Right lobe of liver (tissue), 6 donors: ENCODE measurements at places on chromosomes 11 and 22.

DNA sequence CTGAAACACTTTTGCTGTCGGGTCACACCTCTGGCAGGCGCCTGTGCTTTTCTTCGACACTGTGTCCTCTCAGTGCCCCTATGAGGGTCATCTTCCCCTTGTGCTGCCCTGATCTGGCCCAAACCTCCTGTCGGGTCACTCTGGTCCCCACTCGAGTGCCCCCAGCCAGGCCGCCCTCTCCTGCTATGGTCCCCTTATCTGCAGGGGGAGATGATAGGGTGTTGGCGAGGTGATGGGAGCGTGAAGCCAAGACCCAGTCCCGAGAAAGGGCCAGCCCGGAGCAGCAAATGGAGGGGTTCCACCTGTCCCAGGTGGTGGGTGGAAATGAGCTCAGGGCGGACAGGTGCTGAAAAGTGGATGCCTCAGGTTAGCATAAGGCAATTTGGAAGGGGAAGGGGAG is 9.7 kb downstream of the NADSYN1 start:
- H3K36me3 ChIP-seq: peaks cover 19% of the 10 kb centered on the region
- no peaks in the 10 kb centered on the region for H3K27me3 ChIP-seq
- no peak overlapping the region for H3K27ac ChIP-seq
- no peak overlapping the region for H3K4me3 ChIP-seq

DNA sequence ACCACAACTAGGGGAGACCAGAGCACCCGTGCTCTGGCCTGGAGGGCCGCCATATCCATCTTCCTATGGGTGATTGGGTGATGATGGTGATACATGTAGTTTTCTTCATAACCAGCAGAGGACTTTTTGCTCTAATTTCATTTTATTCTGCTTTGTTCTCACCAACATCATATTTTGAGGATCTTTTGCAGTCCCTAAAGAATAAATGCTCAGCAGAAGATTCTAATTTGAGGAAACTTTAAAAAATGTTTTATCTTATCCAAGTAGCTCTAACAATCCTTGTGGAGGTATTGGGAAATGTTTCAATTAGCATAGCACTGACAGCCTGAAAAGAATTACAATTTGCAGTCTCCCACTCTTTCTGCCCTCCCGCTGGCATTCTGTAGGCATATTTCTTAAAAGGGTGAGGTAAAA is 544.0 kb downstream of the NTM start:
- no peak overlapping the region for H3K4me3 ChIP-seq
- H3K27me3 ChIP-seq: no peaks in the 10 kb centered on the region
- no peaks in the 10 kb centered on the region for H3K36me3 ChIP-seq
- H3K27ac ChIP-seq: no peak overlapping the region
- H3K4me1 ChIP-seq: peaks cover 5% of the 10 kb centered on the region
- DNase-seq: no peak

GRCh38 chr22:22691055-22691454 is 46.6 kb downstream of the GGTLC2 start:
- no peaks in the 10 kb centered on the region for H3K27me3 ChIP-seq
- H3K4me3 ChIP-seq: no peak overlapping the region
- peaks cover 11% of the 10 kb centered on the region for H3K4me1 ChIP-seq
- DNase-seq: no peak

DNA sequence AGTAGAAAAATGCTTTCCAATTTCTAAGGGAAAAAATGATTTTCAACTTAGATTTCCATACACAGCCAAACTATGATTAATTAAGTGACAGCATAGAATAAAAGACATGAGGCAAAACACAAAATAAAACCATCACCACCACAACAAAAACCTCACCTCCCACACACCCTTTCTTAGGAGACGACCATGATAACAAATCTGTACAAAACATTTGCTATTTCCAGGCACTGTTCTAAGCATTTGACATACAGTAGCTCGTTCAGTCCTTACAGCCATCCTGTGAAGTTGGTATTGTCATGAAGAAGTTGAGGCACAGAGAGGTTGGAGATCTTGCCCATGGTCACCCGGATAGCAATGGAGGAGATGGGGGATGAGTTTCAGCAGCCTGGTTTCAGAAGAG is 8.7 kb downstream of the SPI1 start:
- H3K36me3 ChIP-seq: no peaks in the 10 kb centered on the region
- no peak overlapping the region for H3K27ac ChIP-seq
- H3K27me3 ChIP-seq: no peaks in the 10 kb centered on the region
- no peak for DNase-seq

DNA sequence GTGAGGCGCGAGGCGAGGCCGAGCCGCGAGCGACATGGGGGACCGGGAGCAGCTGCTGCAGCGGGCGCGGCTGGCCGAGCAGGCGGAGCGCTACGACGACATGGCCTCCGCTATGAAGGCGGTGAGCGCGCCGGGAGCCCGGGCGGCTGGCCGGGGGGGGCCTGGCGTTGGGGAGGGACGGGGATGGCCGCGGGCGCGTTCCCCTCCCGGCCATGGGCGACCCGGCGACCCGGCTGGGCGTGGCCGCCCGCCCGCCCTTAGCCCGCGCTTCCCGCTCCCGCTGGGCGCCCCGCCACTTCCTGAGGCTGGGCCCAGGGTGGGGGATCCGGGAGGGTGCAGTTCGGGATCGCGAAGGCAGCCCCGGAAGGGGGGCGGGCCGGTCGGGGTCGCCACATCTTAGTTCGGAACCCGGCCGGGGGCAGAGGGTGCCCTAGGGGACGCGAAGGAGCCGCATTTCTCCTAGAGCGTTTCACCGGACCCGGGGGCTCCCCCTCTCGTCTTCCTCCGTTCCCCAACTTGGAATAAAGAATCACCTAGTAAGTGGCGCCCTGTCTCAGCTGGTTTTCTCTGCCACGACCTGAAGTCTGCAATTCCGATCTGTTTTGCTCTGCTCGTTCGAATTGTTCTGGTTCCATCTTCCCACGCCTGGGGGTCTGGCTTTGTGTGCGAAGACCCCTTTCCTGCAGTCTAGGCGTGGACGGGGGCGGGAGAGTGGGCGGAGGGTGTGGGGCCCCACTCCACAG is 536 bp downstream of the YWHAH start:
- H3K27ac ChIP-seq: peak overlapping the region; percentile 96
- H3K4me1 ChIP-seq: no peaks in the 10 kb centered on the region
- peak overlapping the region; percentile 78 for H3K4me3 ChIP-seq
- DNase-seq: no peak
- peaks cover 3% of the 10 kb centered on the region for H3K36me3 ChIP-seq

GRCh38 chr22:19482297-19482696 is 2.6 kb downstream of the CDC45 start:
- H3K27me3 ChIP-seq: no peaks in the 10 kb centered on the region
- H3K27ac ChIP-seq: no peak overlapping the region
- no peak overlapping the region for H3K4me3 ChIP-seq
- no peaks in the 10 kb centered on the region for H3K36me3 ChIP-seq

DNA sequence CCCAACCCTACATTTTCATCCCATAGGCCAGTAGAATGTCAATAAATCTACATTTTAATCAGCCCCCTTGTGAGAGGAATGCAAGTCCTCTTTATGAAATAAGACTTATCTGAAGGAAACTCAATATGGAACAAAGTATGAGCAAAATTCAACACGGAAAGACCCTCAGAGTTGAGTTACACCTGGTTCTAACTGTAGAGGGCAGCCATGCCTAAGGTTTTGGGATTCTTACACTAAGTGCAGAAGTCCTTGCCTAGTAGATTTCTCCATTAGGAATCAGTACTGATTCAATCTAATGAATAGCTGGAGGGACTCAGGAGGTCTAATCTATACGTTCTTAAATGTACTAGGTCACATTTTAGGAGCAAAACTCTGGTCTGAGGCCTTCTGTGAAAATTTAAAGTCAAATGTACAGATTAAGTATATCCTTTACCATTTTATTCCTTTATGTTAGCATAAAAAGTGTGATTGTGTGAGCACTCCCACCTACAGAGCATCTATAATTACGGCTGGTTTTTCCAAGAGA is 904.5 kb downstream of the DLG2 start:
- DNase-seq: no peak
- H3K27ac ChIP-seq: no peak overlapping the region
- H3K36me3 ChIP-seq: no peaks in the 10 kb centered on the region
- H3K4me1 ChIP-seq: peaks cover 5% of the 10 kb centered on the region
- H3K4me3 ChIP-seq: no peak overlapping the region

- H3K4me1 ChIP-seq: peaks cover 23% of the 10 kb centered on the region
- no peaks in the 10 kb centered on the region for H3K27me3 ChIP-seq
- H3K4me3 ChIP-seq: no peak overlapping the region
- no peak for DNase-seq
- H3K36me3 ChIP-seq: no peaks in the 10 kb centered on the region
Observed at GRCh38 chr11:27388869-27389268, 25.9 kb upstream of the CCDC34 start.

DNA sequence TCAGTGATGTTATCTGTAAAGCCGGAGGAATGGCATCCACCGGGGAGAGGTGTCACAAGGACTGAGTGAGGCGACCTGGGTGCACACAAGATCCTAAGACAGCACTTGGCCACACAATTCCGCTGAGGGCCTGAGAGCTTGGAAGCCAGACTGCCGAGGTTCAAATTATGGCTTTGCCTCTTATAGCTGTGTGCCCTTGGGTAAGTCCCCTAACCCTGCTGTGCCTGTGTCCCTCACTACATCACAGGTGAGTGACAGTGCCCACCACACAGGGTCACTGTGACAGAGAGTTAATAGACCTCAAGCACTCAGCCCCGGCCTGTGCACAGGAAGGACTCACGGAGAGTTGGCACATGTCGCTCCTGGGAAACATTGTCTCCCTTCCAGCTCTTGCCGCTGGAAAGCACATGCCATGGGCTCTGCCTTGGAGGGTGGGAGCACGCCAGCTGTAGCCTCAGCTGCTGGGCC is 592 bp downstream of the RHOD start:
- DNase-seq: no peak
- no peaks in the 10 kb centered on the region for H3K27me3 ChIP-seq
- H3K4me1 ChIP-seq: peaks cover 66% of the 10 kb centered on the region
- H3K27ac ChIP-seq: peak overlapping the region; percentile 83

GRCh38 chr22:41575533-41575932 is 14.1 kb downstream of the PMM1 start:
- H3K27ac ChIP-seq: no peak overlapping the region
- no peaks in the 10 kb centered on the region for H3K27me3 ChIP-seq
- no peaks in the 10 kb centered on the region for H3K36me3 ChIP-seq

- no peak for DNase-seq
- no peak overlapping the region for H3K4me3 ChIP-seq
- H3K27ac ChIP-seq: no peak overlapping the region
- H3K4me1 ChIP-seq: peaks cover 3% of the 10 kb centered on the region
- no peaks in the 10 kb centered on the region for H3K36me3 ChIP-seq
Observed at GRCh38 chr11:63502252-63502820, 3.5 kb upstream of the LGALS12 start.

- no peaks in the 10 kb centered on the region for H3K36me3 ChIP-seq
- H3K4me3 ChIP-seq: no peak overlapping the region
- no peak for DNase-seq
- no peaks in the 10 kb centered on the region for H3K27me3 ChIP-seq
Observed at GRCh38 chr11:82680252-82680651, 53.4 kb downstream of the FAM181B start.

DNA sequence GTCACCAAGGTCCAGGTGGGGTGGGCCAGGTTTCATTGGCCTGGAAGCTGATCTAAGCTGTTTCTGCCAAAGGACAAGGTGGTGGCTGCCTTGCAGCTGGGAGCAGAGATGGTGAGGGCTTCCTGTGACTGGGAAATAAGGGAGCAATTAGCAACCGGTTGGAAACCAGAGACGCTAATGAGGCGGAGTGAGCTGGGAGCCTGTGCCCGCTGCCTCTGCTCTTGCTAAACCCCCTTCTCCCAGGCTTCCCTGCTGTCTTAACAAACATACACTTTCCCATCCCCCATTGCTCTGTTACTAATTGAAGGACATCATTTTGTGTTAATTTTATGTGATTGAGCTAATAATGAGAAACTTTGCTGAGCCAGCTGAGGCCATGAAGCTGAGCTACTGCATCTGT is 121.8 kb downstream of the INSC start:
- no peaks in the 10 kb centered on the region for H3K27me3 ChIP-seq
- DNase-seq: no peak
- H3K36me3 ChIP-seq: no peaks in the 10 kb centered on the region
- no peak overlapping the region for H3K27ac ChIP-seq
- H3K4me1 ChIP-seq: no peaks in the 10 kb centered on the region

GRCh38 chr22:32542677-32543357 is 68.2 kb downstream of the FBXO7 start:
- DNase-seq: no peak
- H3K36me3 ChIP-seq: no peaks in the 10 kb centered on the region
- H3K27me3 ChIP-seq: no peaks in the 10 kb centered on the region
- no peak overlapping the region for H3K27ac ChIP-seq
- H3K4me3 ChIP-seq: no peak overlapping the region

- no peak overlapping the region for H3K27ac ChIP-seq
- H3K4me3 ChIP-seq: no peak overlapping the region
- no peaks in the 10 kb centered on the region for H3K27me3 ChIP-seq
Observed at GRCh38 chr11:91047882-91048281, 825.0 kb upstream of the CHORDC1 start.

- DNase-seq: peak; percentile 66
- H3K27ac ChIP-seq: no peak overlapping the region
- no peak overlapping the region for H3K4me3 ChIP-seq
- H3K36me3 ChIP-seq: peaks cover 57% of the 10 kb centered on the region
- no peaks in the 10 kb centered on the region for H3K27me3 ChIP-seq
Observed at GRCh38 chr22:29330753-29331152, 15.3 kb upstream of the RASL10A start.

- DNase-seq: no peak
- H3K36me3 ChIP-seq: no peaks in the 10 kb centered on the region
- no peaks in the 10 kb centered on the region for H3K4me1 ChIP-seq
- no peaks in the 10 kb centered on the region for H3K27me3 ChIP-seq
Observed at GRCh38 chr11:13119941-13120520, 110.9 kb downstream of the RASSF10 start.

DNA sequence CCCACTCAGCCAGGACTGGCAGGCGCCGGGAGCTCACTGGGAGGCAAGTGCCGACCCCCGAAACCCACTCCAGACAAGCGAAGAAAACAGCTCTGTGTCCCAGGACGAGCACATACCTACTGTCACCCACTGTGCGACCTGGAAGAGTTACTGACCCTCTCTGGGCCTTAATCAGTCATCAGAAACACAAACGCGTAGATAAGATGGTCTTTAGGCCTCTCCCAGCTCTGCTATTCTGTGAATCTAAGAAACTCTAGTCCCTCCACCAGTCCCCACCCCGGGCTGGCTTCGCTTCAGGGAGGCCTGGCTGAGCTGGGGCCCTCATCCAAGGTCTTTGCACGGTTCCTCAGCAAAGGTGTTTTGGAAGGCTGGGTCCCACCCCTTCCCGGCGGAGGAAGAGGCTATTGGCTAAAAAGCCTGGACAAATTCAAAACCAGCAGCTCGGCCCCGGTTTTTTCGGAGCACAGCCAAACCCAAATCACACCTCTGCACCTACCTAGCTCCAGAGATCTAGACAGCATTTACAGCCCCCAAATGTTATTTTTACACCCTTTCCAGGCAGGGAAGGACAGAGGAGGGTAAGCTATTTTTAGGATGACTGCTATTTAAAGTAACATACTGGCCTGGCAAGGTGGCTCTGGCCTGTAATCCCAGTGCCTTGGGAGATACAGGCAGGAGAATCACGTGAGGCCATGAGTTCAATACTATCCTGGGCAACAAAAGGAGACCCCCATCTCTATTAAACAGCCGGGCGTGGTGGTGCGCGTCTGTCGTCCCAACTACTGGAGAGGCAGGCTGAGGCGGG is 13.2 kb upstream of the HDHD5 start:
- no peaks in the 10 kb centered on the region for H3K36me3 ChIP-seq
- H3K4me1 ChIP-seq: peaks cover 19% of the 10 kb centered on the region
- no peaks in the 10 kb centered on the region for H3K27me3 ChIP-seq
- peak overlapping the region; percentile 90 for H3K27ac ChIP-seq
